ENCODE measurements at places on chromosomes 1 and 21.

GRCh38 chr1:3590139-3590763 lies 21.1 kb downstream of the MEGF6 start:
- peak; percentile 27 for DNase-seq

GRCh38 chr1:2072109-2072806 lies 22.0 kb downstream of the PRKCZ start:
- no peak for DNase-seq

DNA sequence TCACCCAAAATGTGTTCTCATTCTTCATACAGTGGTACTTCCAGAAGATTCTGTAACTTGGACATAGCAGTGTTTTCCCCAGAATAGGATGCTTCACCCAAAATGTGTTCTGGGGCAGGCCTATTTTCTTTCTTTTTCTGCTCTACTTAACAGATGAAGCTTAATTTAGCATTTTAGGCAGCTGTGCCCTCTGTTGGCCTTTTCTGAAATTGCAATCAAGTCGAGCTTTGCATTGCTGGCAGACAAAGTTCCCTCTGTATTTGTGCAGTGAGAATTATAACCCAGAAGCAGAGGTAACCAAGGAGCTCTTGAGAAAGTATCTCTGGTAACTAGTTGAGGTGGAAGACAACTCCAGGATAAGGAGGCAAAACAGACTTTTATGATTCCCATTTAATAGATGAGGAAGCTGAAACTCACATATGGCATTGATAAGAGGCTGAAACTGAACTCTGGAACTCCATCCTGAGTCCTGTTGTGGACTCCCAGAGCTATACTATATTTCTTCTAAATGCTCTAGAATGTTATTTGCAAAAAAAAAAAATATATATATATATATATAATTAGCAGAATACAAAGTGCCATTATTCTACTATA lies 50.3 kb upstream of the L1TD1 start:
- peak; percentile 20 for DNase-seq

DNA sequence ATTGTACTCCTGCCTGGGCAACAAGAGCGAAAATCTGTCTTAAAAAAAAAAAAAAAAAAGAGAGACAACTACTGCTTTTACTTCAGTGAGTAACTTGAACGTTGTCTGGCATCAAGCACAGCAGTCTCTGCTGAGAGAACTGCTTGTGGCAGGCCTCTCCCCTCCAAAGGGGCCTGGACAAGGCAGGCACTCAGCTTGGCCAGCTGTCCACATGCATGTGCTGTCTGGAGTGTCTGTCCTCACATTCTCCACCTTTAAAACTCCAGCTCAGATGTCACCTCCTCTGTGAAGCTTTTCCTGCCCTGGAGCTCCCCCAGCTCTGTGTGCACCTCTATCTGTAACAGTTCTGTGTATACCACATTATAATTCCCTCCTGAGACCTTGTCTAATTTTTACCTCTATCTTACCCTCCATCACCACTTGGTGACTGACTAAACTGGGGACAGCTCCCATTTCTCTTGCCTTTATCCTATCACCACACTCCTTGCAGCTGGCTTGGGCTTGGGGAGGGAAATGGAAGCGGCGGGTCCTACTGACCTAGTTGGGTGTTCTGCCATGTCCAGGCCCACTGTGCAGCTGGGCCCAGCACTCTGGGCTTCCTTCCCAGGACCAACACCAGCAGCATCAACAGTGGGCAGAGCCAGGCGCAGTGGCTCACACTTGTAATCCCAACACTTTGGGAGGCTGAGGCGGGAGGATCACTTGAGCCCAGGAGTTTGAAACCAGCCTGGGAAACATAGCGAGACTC lies 71.4 kb upstream of the ARTN start:
- DNase-seq: no peak

- no peak for DNase-seq
Observed at GRCh38 chr21:14987370-14988170, 77.2 kb downstream of the NRIP1 start.

DNA sequence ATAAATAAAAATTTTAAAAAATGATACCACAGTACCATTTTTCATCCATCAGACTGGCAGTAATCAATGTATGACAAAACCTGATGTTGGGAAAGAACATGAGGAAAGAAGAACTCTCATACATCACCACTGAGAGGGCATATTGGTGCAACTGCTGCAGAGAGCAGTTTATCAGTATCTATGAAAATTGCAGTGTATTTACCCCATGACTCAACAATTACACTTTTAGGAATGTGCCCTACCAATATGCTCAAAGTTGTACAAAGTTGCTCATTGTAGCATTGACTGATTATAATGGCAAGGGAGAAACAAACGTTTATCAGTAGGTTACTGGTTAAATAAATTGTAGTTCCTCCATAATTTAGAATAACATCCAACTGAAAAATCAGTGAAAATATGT lies 36.7 kb downstream of the CATSPERE start:
- no peak for DNase-seq

DNA sequence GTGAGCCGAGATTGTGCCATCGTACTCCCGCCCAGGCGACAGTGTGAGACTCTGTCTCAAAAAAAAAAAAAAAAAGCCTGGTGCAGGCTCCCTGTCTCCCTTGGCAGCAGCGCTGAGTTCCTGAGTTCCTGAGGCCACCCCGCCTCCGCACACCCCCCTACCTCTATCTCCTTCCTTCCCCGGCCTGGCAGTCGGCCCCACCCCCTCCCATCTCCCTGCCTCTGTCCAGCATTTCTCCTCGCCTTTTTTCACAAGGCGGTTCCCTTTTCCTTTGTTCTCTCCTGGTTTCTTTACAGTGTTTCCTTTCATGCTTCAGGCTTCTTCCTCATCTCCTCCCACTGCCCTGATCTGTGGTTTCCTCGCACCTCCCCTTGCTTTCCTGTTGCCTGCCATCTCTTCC lies 2.7 kb downstream of the RORC start:
- DNase-seq: peak; percentile 38

All from NCI-H2227 treated with DMSO at 0.1 percent for 48 hours (cell line).